H9 (cell line): ENCODE measurements at places on chromosomes 11 and 22. TPM values are rescaled to one million over a fixed set of nuclear protein-coding genes. Genes with fewer than 3 reads are reported as not detected.

GRCh38 chr11:13335319-13335718 lies 57.7 kb downstream of the BMAL1 start:
- peak; percentile 77 for DNase-seq

DNA sequence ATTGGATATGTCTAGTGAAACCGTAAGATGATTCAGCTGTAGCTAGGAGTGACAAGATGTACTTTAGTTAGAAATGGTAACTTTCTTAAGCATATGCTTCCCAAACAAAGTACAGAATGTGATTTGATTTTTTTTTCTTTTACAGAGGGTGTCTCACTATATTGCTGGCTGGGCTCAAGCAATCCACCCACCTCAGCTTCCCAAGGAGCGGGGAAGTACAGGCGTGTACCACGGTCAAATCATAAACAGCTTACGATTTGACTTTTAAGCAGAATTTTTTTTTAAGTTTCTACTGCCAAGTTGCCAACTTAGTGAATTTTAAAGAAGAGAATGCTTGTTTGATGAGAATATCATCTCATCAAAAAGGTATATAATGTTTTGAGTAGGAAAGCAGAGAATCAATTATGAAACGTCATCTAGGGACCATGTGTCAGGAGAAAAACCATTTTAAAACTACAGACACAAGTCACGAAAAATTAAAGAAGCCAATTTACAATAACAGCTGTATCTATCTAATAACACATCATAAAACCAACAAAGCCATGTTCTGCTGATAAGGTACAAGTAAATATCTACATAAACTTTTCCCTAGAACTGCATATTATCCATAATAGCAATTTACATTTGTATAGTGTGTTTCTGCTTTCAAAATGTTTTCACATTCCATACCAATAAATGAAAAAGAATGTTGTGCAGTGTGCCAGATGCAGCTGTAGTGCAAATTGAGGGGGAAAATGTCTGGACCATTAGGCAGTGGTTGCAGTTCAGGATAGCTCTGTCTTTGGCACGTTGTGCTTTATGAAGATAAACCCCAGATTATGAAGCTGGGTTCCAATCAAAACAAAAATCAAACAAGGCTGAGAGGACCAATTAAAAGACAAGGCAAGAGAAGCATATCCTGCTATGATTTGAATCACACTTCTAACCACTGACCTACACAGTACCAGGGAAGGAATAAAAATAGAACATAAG lies 33.7 kb upstream of the USP47 start:
- DNase-seq, result no peak

- no peak for DNase-seq
Observed at GRCh38 chr11:6693342-6694228, 10.4 kb upstream of the MRPL17 start.

- no peak for DNase-seq
Observed at GRCh38 chr11:21615955-21616371, 576.9 kb upstream of the ANO5 start.

DNA sequence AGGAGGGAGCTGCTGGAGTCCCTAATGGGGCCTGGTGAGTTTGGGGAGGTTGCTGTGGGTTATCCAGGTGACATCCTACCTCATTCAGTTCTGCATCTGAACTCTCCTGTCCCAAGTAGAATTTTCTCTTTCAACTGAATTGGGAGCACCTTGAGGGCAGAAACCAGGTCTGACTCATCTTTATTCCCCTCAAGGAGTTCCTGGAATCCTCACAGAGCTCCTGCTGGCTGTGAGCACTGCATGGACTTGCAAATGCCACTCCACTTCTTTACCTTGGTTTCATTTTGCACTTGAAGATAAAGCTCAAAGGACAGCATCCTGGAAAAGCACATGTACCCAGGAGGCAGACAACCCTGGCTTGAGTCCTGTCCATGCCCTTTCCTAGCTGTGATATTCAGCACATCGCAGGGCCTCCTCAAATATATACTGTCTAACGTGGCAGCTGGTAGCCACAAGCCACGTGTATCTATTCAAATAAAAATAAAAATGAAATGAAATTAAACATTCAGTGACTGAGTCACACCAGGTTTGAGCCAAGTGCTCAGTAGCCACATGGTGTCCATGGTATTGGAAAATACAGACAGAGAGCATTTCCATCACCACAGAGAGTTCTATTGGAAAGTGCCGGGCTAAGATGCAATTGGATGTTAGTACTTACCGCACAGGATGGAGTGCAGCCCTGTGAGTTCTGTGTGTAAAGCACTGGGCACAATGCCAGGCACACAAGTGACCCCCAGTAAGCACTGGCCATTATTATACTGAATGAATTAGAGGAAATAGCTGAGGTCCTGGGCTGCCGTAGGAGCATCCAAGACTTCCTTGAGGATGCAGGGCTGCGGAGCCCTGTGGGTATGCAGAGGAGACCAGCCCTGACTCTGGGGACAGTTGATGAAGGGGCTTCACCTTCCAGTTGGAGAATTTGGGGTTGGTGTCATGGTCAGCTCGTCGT lies 149.0 kb downstream of the PKNOX2 start:
- DNase-seq, result no peak

- DNase-seq, result no peak
Observed at GRCh38 chr22:49530671-49531367, 296.9 kb downstream of the BRD1 start.

- DNase-seq, result no peak
Observed at GRCh38 chr11:12169822-12170221, 59.4 kb downstream of the MICAL2 start.

- no peak for DNase-seq
Observed at GRCh38 chr11:13852481-13852880, 110.0 kb upstream of the SPON1 start.

Gene HPX
- 1.0 and 1.2 TPM in 2 replicates for total RNA-seq
